ENCODE measurements at places on chromosomes 1 and 21.

DNA sequence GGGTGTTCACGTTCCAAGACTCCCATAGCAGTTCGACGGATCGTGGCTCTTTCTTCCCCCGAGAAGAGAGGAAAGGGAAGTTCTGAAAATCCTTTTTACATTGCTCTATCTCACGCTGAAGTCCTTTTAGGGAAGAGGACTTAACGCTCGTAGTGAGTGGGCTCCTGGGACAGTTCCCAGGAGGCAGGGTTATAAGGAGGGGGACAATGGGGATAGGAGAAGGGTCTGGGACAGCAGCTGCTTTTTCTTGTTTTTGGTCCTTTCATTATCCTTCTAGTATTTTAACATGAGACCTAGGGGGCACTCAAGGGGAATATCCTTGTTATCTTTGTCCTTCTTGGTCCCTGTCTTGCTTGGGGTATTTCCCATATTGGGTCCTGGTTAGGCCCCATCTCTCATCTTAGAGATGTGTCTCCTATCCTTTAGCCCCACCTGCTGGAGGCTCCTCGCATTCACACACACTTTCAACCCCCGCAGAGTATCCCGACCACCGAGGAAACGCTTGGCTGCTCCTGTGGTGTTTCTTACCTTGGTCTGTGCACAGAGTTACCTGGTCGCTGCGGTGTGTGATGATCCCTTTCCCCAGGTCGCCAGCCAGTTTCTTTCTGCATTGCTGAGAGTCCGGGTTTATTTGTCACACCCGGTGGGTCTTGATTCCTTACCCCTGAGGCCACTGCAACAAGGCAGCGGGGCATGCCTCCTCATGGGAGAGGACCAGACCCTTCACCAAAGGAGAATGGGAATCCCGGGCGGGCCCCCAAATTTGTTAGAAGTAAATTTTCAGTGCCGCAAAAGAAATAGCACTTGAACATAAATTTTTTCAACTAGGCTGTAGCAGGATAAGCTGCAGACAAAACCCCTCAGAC lies 29.7 kb downstream of the SCCPDH start:
- DNase-seq, result peak; percentile 56

- no peak for DNase-seq
Observed at GRCh38 chr1:192522673-192523072, 52.9 kb upstream of the RGS1 start.

- DNase-seq, result no peak
Observed at GRCh38 chr1:95005584-95005983, 67.2 kb downstream of the ALG14 start.

- DNase-seq, result no peak
Observed at GRCh38 chr1:82586473-82586872, 785.7 kb downstream of the ADGRL2 start.

DNA sequence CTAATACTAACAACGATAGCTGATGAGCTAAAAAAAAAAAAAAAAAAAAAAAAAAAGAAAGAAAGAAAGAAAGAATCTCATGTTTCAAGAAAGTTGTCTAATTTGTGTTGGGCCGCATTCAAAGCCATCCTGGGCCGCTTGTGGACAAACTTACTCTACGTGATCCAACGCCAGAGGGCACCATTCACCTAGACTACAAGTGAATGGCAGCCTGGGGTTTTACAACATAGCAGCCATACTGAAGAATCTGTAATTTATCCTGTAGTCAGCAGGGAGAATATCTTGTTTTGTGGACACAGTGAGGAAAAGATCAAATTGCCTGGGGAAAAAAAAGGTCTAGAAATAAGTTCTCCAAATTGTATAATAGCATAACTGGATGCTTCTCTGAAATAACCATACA lies 47.0 kb downstream of the CYP2J2 start:
- peak; percentile 16 for DNase-seq
